ENCODE measurements at places on chromosomes 7 and 10.
A peak's percentile ranks its signal among the peaks of the same experiment; 100 is the strongest.

- DNase-seq: no peak
These were observed 6.4 kb downstream of the UPF2 start for GRCh38 chr10:12036073-12036655.

DNA sequence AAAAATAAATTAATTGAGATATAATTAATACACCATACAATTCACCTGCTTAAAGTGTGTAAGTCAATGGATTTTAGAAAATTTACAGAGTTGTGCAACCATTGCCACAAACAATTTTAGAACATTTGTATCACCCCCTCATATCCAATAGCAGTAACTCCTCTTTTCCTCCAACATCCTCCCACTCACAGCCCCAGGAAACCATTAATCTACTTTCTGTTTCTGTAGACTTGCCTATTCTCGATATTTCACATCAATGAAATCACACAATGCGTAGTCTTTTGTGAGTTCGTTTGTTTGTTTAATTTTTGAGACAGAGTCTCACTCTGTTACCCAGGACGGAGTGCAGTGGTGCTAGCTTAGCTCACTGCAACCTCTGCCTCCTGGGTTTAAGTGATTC, 13.7 kb upstream of the HERC4 start:
- DNase-seq: no peak

DNA sequence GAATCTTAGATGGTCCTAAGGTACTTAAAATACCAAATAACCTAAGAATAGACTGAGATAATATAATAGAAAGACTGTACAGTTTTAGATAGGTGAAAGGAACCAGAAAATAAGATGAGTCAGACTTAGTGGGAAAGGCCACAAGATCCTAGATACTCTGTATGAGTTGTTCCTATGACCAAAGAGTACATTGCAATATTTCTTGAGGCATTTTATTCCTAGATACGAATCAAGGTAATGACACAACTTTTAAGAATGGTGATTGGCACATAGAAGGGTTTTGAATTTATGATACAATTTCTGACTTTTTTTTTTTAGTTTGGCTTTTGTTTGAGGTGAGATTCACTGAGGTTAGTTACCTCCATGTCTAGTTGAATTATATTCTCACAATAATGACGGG, 30.2 kb downstream of the MGAM start:
- peak; percentile 66 for DNase-seq

GRCh38 chr10:113754125-113754524, 2.6 kb downstream of the PLEKHS1 start:
- peak; percentile 3 for DNase-seq

DNA sequence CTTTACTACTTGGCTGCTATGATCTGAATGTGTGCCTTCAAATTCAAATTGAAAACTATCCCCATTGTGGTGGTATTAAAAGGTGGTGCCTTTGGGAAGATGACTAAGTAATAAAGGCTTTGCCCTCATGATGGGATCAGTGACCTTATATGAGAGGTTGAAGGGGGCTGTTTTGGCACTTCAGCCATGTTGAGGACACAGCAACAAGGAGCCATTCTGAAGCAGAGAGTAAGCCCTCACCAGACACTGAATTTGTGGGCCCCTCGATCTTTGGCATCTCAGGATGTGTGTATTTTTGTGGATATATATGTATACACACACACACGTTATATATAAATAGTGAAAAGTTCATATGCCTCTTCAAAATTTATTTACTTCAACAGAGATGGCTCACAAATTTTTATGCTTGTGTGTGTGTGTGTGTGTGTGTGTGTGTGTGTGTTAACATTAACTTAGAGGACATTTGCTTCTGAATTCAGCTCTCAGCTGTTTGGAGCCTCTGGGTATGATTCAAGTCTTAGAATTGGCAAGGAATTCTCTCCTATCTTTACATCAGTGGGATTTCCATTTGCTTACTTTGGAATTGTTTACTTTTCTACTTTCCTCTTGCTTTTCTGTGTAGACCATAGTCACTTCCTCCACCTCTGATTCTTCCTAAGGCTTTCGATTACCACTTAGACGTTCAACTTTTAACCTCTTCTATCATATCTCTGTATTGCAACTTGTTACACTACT, 66.6 kb downstream of the MAGI2 start:
- peak; percentile 17 for DNase-seq

GRCh38 chr10:34135515-34135914, 679.6 kb downstream of the PARD3 start:
- no peak for DNase-seq

DNA sequence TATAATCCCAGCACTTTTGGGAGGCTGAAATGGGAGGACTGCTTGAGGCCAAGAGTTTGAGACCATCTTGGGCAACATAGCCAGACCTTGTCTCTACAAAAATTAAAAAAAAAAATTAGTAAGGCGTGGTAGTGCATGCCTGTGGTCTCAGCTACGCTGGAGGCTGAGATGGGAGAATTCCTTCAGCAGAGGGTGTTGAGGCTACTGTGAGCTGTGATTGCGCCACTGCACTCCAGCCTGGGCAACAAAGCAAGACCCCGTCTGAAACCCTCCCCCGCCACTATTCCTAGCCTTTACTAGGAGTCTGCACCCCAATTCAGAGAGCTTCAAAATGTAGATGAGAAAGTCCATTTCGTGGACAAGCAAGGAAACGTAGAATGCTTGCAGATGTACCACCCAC, 95.2 kb downstream of the PRPF18 start:
- no peak for DNase-seq

GRCh38 chr7:1144269-1144771, 15.7 kb downstream of the ZFAND2A start:
- DNase-seq: no peak

Measured in HT1080 (cell line).